ENCODE measurements at places on chromosomes 11 and 22. TPM values are rescaled to one million over a fixed set of nuclear protein-coding genes. Genes with fewer than 3 reads are reported as not detected.
A peak's percentile ranks its signal among the peaks of the same experiment; 100 is the strongest.

GSTP1 gene
- 67.8 TPM for total RNA-seq

HORMAD2 gene
- total RNA-seq: not detected

DNA sequence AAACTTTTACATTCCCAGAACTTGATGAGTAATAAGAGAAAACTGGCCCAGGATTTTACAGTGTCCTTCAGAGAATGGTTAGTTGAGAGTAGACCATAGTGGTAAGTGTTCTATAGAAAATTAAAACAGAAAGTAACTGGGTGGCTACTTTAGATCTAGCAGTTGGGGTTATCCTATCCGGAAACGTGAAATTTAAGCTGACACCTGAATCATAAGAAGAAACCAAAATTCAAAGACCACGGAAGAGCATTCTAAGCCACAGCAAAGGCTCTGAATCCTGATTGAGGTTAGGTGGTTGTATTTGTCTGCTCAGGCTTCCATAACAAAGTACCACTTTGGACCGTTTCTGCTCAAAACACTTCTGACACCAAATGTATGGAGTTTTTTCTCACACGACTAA, 34.0 kb downstream of the TTC17 start:
- H3K36me3 ChIP-seq: peaks cover 8% of the 10 kb centered on the region
- H3K4me3 ChIP-seq: peak overlapping the region; percentile 31
- peaks cover 16% of the 10 kb centered on the region for H3K4me1 ChIP-seq
- no peak for DNase-seq

DNA sequence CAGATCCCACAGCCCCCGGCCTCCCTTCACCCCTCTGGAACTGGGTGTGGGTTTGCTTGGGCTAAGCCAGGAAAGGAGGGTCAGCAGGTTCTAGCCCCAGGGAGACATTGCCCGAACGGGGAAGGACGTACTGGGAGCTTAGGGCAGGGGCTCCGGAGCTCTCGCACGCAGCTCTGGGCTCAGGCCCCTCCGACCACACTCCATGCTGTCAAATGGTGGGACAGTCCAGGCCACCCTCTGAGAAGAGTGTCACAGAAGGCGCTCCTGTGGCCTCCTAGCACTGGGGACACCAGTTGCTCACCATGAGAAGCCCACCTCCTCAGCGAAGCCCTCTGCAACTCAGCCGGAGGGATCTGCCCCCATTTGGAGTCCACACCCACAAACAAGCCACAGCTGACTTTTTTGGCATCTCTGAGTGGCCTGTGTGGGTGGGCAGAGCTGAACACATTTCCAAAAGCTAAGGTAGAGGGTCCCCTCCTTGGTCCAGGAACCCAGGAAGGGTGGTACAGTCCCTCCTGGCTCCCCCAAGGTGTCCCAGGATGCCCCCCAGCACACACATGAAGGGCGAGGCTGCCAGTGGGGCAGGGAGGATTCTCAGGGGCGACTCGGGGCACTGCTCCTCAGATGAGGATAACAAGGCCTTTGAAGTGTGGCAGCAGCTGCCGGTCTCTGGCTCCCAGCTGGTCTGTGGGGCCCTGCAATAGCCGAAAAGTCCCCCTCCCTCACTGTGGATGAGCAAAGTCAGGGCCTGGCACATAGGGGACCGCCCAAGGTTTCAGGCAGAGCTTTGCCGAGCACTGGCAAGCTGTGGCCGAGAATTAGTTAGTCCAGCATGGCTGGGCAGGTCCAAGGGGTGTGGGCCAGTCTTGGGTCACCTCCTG, 13.0 kb upstream of the TEF start:
- H3K27ac ChIP-seq: no peak overlapping the region
- no peak overlapping the region for H3K4me3 ChIP-seq
- peaks cover 7% of the 10 kb centered on the region for H3K27me3 ChIP-seq
- no peaks in the 10 kb centered on the region for H3K4me1 ChIP-seq
- no peak for DNase-seq
- peaks cover 2% of the 10 kb centered on the region for H3K36me3 ChIP-seq

GRCh38 chr11:120929090-120929489, 94.8 kb upstream of the TBCEL start:
- no peak overlapping the region for H3K27ac ChIP-seq
- no peak overlapping the region for H3K4me3 ChIP-seq

DNA sequence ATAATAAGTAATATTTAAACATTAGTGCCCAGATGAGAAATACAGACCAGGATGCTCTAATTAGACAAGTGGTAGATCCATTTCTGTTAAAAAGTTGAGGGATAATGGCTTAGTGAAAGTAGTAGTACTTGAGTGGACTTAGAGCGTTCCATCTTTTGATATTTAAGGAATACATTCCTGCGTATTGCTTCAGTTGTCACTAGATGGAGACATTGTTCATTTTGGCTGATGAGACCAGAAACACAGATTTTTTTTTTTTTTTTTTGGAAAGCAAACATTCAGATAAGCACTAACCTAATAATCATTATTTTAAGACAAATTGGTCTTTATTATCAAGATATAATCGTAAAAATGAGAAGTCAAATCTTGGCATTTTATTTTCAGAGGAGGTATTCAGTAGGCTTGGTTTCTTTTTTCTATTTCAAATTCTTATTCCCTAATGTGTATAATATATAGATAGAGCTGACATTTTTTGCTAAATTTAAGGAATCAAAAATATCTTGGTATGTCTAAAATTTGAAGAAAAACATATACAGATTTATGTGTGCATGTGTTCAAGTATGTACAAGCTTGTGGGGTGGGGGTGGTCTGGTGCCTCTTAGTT, 92.9 kb downstream of the DYNC2H1 start:
- H3K36me3 ChIP-seq: peaks cover 3% of the 10 kb centered on the region
- H3K4me1 ChIP-seq: no peaks in the 10 kb centered on the region
- no peaks in the 10 kb centered on the region for H3K27me3 ChIP-seq

DNA sequence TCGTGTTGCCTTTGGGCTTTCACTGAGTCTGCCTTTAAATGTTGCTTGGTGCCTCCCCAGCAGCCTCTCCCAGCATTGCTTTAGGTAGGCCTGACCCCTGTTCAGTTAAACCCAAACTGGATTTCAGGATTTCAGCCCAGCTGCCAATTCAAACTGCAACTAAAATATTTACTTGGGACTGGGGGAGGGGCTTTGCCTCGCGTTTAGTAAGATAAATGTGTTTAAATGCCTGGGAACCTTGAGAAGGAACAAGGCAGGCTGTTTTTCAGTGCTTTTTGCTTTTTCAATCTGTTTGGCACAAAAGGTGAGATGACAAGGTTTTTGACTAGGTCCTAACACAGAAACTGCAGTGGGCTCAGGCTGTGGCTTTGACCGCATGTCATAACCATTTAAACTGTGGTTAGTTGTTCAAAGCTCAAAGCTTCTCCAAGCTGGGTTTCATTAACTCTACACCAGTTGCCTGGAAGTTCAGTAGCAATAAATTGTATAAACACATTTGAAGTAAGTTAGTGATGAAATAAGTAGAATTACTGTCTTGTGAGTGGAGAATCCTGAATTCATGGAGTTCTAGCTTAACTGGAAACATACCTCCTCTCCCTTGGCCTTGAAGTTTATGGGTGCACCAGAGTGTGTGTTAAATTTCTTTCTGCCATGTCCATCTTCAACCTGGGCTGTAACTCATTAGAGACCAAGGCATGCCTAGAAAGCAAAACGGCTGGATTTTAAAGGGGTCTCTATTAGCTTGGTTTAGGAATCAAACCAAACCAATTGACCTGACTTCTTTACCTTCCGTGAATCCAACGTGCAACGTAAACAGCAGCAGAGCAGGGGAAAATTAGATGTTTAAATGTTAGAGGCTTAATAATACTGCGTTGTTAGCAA, 3.6 kb downstream of the PKNOX2 start:
- peak overlapping the region; percentile 31 for H3K4me3 ChIP-seq
- H3K27me3 ChIP-seq: peaks cover 82% of the 10 kb centered on the region
- H3K36me3 ChIP-seq: peaks cover 11% of the 10 kb centered on the region

DNA sequence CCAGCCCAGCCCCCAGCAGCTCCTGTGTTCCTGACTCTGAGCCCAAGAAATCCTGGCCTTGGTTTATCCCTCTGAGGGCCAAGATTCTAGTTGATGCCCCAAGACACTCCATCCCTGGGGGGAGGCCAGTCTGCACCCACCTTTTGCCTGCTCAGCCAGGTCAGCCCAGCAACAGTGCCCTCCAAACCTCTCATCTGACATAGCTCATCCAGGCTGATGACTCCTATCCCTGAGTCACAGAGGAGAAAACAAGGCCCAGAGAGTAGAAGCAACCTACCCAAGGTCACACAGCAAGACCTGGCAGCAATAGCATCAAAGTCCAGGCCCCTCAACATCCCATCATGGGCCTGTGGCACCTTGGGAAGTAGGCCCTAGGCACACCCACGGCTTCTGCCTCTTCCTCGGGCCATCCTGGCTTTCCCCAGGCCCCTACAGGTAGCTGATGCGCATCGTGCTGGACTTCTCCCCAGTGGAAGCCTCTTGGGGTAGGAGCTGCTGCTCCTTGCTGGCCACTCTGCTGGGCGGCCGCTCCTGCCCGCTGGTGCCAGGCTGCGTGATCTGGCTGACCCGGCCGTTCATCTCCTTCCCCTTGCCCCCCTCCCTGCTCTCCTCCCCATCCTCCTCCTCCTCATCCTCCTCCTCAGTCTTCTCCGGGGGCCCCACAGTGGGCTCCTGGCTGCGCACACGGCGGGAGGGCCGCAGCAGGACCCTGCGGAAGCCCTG, 6.0 kb downstream of the SSTR3 start:
- H3K36me3 ChIP-seq: no peaks in the 10 kb centered on the region
- no peak overlapping the region for H3K4me3 ChIP-seq
- no peak overlapping the region for H3K27ac ChIP-seq
- DNase-seq: no peak
- no peaks in the 10 kb centered on the region for H3K27me3 ChIP-seq
- H3K4me1 ChIP-seq: peaks cover 11% of the 10 kb centered on the region

All from T-helper 17 cell (primary cell).